Left ventricle myocardium superior (tissue), 1 donor: ENCODE measurements at places on chromosomes 12 and 14. TPM values are rescaled to one million over a fixed set of nuclear protein-coding genes. Genes with fewer than 3 reads are reported as not detected.
A peak's percentile ranks its signal among the peaks of the same experiment; 100 is the strongest.

- DNase-seq = no peak
Observed at GRCh38 chr12:120737557-120738251, 12.1 kb downstream of the ACADS start.

MYF5 gene
- total RNA-seq = not detected

DNA sequence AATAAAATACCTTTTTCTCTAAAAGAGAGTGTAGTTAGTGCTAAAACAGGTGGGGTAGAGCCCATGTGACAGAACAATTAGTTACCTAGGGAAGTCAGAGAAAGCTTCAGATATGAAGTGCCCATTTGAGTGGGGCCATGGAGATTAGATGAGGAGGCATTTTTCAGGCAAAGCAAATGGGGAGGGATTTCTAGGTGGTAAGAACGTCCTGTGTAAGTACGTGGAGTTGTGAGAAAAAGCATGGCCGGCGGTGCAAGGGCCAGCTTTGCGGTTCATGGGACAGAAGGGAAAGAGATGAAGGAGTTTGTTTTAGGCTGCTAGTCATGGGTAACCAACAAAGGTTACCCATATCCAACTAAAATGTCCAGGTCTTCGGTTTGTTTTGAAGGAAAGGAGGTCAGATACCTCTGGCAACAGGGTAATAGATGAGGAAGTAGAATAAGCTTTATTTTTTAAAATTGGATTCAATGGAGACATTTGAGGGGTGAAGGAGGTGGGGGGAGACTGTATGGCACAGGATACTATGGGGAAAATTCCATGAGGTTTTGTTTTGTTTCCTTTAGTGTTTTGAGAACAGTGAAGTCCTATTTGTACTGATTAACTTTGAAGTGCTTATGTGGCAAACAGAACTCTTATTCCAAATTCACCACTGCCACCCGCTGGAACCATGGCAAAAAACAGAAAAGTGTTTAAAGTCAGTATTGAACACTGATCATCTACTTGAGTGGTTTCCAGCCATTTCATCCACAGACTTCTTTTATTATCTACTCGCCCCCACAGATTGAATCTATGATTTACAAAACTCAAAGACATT is 10.0 kb upstream of the SNRPF start:
- no peak for DNase-seq

- DNase-seq = no peak
Observed at GRCh38 chr12:93430280-93430679, 11.5 kb downstream of the UBE2N start.

DNA sequence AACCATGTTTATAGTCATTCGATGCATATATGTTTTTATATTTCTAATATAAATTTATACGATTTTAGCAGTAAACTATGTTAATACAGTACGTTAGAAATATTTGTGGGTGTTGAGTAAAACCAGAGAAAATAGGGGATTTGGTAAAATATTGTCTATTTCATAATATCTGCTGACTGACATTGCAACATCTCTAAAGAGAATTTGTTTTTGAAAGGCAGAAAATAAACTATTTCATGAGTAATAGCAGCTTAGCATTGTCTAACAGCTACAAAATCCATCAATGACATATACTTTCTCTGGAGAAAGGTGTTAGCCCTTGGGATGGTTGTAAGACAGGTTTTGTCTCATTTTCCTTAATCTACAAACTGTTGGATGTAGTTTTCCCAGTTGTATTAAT is 144.9 kb downstream of the PDE3A start:
- DNase-seq = no peak

DNA sequence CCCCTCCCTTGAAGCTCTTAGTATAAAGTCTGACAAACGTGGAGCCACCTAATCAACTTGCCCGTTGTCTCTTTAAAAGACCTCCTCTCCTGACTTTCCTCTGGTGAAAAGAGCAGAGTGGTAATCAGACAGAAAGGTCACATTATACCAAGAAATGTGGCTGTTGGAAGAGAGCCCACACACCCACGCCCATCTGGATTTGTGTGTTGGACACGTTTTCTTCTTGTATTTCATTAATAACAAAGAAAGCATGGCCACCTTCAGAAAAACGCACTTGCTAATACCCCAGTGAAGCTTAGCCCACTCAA is 41.3 kb downstream of the CCDC60 start:
- DNase-seq = peak; percentile 38

GRCh38 chr14:93061380-93062012 is 54.2 kb downstream of the ITPK1 start:
- no peak for DNase-seq
